A673 (cell line): ENCODE measurements at places on chromosomes 4 and X. TPM values are rescaled to one million over a fixed set of nuclear protein-coding genes. Genes with fewer than 3 reads are reported as not detected.

GRCh38 chrX:110032534-110033147 is 29.7 kb downstream of the TMEM164 start:
- DNase-seq, result no peak

GRCh38 chrX:12901486-12901885 is 4.9 kb upstream of the TLR8 start:
- DNase-seq, result peak; percentile 56

DNA sequence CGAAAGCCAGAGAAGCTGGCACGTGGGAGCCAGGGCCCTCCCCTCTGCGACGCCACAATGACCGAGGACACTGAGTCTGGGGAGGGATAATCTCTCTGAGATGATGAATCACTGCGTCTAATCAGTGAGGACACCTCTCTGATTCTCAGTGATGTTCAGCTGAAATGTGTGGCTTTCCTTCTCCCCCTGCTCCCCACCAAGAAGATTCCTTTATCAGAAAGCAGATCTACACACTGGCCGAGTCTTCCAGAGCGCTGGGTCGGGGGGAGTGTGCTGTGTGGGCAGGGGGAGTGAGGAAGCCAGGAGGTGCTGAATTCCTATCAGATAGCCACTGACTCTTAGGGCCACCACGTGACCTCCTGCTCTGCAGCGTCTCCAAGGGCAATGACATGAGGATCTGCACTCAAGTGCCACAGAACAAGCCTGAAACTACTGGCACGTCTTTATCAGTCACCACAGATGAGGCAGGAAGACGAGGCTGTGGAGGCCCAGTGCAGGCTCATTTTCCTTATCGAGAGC is 89.2 kb downstream of the GATB start:
- no peak for DNase-seq

DNA sequence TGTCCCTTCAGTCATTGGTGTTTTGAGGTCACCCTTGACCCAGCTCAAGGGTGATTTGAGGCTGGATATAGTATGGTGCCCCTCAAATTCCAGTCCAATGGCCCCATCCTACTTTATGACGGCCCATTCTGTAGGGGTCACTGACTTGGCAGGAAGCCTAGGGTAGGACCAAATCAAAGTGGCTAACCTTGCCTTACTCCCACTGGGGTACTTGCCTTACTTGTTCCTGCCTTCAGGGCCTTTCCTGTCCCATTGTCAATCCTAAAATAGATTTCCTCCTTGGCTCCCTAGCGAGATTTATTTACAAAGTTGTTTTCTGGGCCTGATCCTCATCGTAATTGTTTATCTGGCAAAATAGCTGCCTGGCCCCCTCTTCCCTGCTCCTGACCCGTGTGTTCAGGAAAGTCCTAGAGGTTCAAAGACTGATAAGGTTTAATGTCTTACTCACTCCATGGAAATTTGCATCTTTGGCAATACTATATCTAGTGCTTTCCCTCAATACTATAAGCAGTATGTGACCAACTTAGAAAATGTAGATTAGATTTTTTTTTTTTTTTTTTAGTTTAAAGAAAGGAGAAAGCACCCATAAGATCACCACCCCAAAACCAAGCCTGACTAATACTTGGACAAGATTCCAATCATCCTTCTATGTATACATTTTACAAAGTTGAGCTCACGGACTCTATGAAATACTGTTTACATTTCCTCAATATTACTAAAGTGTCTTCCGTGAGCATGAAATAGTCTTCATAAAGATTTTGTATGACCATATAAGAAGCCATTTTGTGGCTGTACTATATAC is 44.8 kb downstream of the MSN start:
- no peak for DNase-seq

DNA sequence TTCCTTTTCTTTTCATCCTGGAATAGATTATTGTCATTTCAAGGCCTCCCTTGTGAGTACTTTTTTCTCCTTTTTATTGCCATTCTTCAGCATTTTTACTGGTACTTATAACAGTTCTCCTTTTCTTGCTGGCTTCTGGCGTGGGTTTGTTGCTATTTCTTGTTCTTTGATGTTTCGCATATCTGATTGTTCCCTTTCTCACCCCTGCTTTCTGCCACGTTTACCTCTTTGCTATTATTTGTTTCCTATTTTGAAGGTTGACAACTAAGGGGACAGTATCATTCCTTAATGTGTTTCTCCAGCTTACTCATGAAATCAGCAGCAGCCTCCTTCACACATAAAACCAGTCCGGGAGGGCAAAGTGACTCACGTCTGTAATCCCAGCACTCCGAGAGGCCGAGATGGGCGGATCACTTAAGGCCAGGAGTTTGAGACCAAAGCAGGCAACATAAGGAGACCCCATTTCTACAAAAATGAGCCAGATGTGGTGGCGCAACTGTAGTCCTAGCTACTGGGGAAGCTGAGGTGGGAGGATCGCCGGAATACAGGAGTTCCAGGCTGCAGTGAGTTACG is 72.6 kb downstream of the DMD start:
- no peak for DNase-seq

GRCh38 chrX:108064001-108064400 is 19.1 kb downstream of the VSIG1 start:
- DNase-seq, result no peak

DNA sequence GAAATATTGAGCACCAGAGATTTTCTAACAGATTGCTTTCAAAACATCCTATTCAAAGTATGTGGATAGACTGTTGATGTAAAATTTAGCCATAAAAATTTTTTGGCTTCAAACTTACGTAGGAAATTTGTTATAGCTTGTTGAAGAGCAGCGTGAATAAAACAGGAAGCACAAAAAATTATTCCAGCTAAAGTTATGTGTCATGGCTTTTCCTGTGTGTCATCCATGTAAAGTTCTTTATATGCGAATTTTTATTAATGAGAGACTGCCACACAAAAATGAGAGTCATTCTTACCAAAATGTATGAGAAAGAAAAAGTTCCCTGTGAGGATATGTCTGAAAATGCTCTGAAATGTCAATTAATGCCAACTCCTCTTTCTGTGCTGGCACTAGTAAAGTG is 19.5 kb downstream of the EPGN start:
- DNase-seq, result peak; percentile 12

DNA sequence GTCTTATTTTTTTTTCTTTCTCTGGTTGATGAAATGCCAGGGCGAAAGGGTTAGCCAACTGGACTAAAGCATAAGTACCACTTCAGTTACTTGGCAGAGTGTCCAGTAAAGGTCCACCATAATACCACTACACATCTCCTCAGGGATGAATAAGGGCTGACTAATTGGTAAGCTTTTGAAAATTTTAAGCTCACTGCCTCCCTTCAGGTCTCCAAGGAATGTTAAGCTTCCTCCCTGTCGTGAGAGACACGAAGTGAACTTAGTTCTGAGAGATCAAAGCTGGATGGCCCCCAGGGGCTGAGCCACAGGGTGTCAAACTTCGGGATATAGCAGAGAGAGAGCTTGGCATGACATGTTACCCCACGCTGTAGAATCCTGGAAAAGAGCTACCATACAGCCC is 111.4 kb downstream of the VSIG4 start:
- DNase-seq, result no peak

DNA sequence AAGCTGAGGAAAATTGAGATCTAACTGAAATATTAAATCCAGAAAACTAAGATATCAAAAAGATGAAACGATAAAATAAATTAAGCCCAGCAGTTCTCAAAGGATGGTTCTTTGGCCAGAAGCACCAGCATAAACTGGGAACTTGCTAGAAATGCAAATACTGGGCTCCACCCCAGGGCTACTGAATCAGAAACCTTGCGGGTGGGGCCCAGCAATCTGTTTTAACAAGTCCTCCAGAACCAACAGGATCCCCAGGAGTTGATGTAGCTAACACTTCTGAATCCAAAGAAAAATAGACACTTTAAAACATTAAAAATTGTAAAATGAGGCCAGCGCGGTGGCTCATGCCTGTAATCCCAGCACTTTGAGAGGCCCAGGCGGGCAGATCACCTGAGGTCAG is 14.1 kb upstream of the TMEM154 start:
- DNase-seq, result no peak

- peak; percentile 6 for DNase-seq
Measured at GRCh38 chrX:6708041-6708440, 173.1 kb upstream of the VCX3A start.

DNA sequence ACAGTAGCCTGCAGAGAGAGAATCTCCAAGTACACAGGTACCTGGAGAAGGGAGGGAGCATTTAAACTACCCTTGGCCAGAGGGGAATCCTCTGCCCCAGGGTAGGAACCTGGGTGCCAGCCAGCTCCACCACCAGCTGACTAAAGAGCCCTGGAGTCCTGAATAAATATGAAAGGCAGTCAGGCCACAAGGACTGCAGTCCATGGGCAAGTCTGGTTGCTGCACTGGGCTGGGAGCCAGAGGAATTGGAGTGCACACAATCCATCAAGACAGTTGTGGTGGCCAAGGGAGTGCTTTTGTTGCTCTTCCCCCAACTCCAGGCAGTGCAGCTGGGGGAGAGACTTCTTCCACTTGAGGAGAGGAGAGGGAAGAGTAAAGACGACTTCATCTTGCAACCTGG is 172.5 kb downstream of the HNRNPD start:
- DNase-seq, result peak; percentile 36

DNA sequence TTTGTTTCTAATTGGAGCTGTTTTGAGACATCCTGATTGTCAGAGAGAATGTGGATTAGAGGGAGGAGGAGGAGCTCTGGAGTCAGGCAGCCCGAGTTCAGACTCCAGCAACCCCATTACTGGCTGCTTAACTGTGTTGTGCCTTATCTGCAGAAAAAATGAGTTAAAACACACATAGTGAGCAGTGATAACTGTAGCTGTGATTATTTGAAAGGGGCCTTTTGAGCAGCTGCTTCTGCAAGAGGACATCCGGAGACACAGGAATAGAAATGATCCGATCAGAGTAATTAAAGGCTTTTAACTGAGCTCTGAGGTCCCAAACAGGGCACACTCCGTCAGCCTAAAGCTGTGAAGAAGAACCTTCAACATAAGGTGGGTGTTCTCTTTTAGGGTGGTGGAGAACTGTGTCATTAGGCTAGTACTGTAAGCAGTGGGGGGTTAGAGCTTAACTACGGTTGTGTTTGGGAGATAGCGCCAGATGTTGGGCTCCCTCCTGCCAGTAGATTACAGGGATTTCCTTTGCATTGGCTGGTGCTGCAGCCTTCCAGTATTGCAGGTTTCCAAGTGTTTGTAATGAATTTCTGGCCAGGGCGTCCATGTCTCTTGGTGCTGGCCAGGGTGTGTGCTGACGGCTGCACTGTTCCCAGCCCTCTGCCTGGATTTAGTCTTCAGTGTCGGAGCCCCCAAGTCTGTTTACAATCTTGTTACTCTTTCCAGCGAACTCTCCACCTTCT is 24.3 kb downstream of the ADD1 start:
- peak; percentile 80 for DNase-seq

DNA sequence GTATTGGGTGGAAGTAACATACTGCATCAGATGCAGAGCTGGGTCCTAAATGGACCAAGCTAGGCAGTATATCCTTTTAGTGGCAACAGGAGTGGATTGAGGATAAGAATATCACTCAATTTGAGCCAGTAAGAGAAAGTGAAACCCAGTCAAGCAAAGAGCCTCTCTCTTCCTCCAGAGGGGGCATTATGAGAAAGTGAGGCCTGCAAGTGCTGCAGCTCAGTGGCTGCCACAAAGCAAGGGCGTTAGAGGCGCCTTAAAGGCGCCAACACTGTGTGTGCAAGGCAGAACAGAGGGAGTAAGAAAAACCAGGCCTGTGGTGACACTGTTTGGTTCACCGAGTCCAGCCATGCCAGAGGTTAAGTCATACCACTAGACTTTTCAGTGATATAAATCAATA is 17.5 kb downstream of the STX18 start:
- peak; percentile 23 for DNase-seq

- no peak for DNase-seq
Measured at GRCh38 chr4:1086011-1086410, 27.4 kb downstream of the RNF212 start.

TMPRSS11E gene
- not detected in 2 replicates for total RNA-seq

BEX2 gene
- total RNA-seq, result 49.4 and 51.4 TPM in 2 replicates

SH3RF1 gene
- 15.3 and 15.4 TPM in 2 replicates for total RNA-seq

RNF128 gene
- not detected in 2 replicates for total RNA-seq

OTUD6A gene
- not detected in 2 replicates for total RNA-seq

YY2 gene
- 2.3 and 2.7 TPM in 2 replicates for total RNA-seq
